SHP77 (cell line): ENCODE measurements at places on chromosomes 3 and 15.

GRCh38 chr3:18249126-18249525, 176.0 kb downstream of the SATB1 start:
- no peak for DNase-seq

DNA sequence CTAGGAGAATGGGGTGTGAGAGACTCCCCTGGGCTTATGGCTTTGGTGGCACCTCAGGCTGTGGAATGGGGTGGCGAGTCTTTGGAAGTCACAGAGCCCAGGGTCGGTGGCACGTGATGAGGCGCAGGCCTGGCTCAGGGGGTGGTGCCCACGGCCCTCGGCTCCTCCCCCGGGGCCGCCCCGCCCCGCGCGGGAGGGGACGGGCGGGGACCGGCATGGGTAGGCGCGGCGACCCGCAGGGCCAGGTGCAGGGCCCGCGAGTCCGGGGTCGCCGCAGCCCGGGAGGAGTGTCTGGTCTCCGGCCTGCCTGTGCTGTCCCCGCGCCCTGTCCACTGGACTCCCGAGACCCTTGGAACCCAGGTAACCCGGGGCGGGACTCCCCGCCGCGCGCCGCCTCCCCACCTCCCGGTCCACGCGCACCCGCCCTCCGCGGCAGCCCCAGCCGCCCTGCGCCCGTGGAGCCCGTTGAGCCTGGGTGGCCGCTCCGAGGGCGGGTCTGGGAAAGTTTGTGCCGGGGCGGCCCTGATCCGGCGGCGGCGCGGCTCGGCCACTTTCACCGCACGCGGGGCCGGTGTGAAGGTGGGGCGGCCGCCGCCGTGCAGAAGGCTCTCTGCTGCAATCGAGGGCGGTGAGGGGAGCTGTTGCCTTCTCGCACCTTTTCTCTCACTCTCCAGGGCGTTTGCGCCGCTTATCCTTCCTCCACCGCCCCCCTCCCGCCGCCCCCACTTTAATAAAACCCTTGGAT, at the start of gene PAQR5:
PAQR5 (plus strand) TSS at position 216 of the 745 bp plus-strand sequence. CDS start 61,169 bp downstream, outside the sequence.
- no peak for DNase-seq

GRCh38 chr3:127711896-127712295, 39.1 kb downstream of the ABTB1 start:
- no peak for DNase-seq

GRCh38 chr15:26967719-26968269, 3.2 kb upstream of the GABRG3 start:
- no peak for DNase-seq

DNA sequence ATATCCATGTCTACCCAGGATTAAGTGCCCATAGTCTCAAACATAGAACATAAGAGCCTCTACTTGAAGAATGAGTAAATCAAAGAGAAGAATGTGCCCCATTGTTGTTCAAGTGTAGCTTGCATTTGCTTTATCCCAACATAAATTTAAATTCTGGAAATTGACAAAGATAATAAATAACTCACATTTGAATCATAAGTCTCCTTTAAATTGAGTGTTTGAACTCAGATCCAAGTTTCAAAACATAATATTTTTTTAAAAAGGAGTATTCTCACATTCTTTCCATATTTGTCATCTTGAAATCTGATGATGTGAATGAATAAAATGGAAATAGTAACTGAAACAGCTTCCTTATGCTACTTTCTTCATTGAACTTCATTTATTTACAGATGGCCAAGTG, 135.2 kb downstream of the MECOM start:
- no peak for DNase-seq

DNA sequence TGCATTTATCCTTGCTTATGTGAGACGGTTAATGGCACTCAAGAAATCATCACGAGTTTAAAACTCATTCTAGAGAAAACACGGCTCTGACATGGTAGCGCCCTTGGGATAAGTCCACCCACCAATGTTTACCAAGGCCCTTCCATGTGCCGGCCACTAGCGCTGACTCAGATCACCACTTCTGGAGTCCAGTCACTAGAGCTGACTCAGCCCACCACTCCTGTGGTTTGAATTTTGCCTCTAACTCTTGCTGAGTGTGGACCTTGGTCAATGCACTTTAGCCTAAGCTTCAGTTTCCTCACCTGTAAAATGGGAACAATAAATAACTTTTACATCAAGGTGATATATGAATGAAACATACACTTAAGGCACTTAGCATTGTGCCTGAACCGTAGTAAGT, 358.4 kb upstream of the PROK2 start:
- no peak for DNase-seq

- no peak for DNase-seq
Observed at GRCh38 chr3:61996366-61996765, 377.0 kb downstream of the FEZF2 start.

- DNase-seq: no peak
Observed at GRCh38 chr3:115162759-115163158, 15.7 kb upstream of the ZBTB20 start.

GRCh38 chr3:188693435-188693834, 478.3 kb upstream of the TPRG1 start:
- no peak for DNase-seq

DNA sequence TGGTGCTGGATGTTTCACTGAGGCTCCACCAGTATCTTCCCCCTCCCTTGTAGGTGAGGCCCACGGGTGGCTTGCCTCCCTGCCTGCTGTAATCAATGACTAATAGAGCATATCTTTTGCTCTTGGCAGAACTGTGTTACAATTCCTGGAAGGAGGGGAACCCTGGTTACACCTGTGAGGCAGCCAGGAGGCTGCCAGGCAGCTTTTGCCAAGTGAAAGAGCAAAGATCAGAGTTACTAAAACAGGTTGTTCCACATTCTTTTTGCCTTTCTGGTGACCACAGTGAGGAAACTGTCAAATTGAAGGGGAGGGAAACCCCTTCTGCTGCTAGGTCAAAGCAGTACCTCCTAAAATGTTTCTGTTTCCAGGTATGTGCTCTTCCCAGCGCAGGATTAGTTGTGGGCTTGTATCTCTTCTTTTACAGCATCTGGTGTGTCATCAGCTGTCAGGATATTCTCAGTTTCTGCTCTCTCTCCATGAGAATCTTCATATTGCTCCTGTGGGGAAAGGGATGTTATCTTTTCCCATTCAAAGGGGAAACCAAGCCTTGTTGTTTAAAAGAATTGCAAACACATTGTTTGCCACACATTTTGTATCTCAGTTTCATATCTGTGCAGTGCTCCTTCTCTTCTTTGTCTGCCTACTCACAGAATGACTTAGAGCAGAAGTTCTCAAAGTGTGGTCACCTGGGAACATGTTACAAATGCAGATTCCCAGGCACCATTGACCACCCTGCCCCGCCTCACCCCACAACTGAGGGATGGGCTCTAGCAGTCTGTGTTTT, 137.4 kb upstream of the UMPS start:
- DNase-seq: no peak

DNA sequence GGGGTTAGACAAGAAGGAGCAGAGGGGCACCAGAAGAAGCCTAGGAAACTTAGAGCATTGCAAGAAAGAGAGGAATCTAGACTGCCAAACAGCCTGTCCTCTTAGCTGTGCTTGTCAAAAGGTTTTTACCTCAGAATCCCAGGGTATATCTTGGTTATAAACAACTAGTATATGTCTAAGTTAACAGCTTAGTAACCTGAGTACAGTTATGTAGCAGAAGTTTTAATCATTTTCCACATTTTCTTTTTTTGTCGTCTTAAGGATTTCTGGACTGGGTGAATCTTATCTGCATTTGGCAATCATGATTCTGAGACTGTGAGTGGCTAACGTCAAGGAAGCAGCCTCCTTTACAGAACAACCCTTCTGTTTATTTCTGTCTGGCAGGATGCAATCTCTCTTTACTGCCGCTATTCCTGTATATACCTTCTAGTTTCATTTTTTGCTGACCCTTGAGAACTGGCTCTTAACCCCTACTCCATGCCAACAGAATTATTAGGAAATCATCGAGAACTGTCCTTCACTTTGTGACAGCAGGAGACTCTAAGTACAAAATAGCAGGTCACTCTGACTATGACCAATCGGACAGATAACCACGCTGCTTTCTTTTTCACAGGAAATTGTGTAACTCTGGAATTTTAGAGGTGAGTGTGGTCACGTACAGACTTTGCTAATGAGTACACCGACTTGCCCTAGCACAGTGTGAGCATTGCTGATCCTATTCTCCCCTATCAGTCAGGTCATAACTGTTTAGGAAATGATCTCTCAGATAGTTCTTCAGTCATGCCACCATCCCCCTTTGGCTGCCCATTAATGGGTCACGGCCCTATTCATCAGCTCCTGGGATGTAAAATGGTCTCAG, 3.3 kb upstream of the CP start:
- peak; percentile 22 for DNase-seq

GRCh38 chr3:189776149-189776824, 145.1 kb downstream of the TP63 start:
- DNase-seq: no peak

DNA sequence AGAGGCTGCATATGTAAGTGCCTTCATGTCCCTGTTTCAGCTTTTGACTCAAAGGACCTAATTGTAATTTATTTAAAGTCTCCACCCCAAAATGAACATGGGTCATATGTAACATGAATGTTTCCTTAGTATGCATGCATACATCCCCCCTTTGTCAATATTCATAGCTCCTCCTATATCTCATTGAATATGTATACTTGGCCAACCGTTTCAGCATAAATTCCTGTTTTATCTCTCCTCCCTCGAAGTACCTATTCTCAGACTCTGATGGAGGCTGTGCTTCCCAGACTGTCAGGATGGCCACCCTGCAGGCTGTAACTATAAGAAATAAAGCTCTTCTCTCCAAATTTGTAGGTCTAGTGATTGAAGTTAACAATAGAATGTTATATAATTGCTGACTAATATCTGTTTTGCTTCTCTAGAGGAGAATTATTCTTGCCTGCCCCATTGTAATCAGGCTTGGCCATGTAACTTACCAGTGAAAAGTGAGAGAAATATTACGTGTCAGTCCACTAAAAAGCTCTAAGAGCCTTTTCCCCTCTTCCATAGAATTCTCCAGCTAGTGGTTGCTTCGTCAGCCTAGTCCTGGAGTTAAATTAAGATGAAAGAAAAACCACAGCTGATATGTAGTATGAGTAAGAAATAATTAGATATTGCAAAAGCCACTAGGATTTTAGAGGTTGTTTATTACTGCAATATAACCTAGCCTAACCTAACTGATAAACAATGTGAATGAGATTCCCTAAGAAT, 245.1 kb downstream of the ZNF385D start:
- no peak for DNase-seq

DNA sequence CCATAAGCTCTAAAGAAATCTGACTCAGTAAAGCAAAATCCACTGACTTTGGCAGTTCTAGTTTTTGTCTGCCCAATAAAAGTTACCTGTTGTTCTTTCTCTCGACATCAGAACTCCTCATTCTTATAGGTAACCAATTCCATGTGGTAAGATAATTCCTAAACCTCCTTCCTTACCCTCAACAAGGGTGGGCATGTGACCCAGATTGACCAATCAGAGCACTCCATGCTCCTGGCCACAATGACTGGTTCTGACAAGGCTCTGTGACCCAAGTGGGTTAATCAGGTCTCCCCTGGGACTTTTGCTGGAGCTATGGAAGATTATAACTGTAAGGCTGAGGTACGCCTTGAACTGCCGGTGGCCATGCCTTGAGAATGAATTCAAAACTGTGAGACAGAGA, 31.7 kb downstream of the LINS1 start:
- DNase-seq: no peak

GRCh38 chr15:39874890-39875549, 45.0 kb downstream of the GPR176 start:
- peak; percentile 13 for DNase-seq

- DNase-seq: no peak
Observed at GRCh38 chr3:194521510-194522260, 34.9 kb upstream of the ATP13A3 start.

GRCh38 chr15:80915472-80915871, 74.1 kb downstream of the MESD start:
- DNase-seq: no peak

DNA sequence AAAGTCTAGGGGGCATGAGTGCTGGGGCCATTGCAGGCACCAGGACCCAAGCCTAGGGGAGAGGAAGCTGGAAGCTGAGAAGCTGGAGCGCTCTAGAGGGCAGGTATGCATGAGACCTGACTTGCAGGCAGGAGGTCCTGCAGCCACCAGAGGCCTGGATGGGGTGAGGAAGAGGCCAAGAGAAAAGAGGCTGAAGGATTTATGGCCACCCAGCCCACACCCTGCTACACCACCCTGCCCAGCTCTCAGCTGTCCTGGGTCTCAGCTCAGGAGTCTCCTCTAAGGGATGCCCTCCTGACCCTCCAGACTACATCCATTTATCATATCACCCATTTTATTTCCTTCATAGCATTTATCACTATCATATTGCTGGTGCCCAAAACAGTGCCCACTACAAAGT, 36.5 kb downstream of the RPN1 start:
- no peak for DNase-seq

GRCh38 chr3:125960456-125961288, 8.3 kb upstream of the ROPN1B start:
- DNase-seq: no peak

DNA sequence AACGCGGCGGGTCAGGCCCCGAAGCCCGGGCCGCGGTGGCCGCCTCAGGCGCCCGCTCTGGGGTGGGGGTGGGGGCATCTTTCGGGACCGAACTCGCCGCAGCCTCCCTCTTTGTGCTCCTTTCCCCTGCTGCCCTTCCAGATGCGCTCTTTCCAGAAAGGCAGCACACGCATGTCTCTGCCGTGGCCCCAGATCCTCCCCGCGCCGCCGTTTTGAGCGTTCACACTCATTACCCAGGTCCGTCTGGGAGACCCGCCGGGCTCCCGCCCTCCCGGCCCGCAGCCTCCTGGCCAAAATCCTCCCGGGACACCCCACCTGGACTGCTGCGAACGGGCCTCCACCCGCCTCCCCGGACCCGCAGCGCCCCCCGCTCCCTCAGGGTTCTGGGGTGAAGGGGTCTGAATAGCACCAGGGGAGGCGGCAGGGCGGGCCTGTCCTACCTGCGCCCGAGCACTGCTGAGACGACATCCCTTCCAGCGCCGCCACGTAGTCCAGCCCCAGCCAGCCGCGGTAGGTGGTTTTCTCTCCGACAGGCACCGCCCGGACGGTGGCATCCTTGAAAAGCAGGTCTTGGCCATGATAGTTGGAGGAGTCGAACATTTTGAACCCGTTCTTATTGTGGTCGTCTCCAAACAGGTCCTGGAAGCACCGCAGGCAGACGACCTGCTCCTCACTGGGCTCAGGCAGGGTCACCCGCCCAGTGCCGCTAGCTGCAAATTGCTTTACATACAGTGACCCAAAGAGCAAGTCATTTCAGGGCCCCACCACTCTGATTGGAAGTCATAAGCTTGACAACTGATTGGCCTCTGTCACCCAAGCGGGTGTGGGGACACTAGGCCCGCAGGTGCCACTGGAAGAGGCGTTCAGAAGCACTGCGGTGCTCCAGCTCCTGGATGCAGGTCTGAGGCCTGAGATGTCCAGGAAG, 25.9 kb downstream of the MELTF start:
- no peak for DNase-seq

DNA sequence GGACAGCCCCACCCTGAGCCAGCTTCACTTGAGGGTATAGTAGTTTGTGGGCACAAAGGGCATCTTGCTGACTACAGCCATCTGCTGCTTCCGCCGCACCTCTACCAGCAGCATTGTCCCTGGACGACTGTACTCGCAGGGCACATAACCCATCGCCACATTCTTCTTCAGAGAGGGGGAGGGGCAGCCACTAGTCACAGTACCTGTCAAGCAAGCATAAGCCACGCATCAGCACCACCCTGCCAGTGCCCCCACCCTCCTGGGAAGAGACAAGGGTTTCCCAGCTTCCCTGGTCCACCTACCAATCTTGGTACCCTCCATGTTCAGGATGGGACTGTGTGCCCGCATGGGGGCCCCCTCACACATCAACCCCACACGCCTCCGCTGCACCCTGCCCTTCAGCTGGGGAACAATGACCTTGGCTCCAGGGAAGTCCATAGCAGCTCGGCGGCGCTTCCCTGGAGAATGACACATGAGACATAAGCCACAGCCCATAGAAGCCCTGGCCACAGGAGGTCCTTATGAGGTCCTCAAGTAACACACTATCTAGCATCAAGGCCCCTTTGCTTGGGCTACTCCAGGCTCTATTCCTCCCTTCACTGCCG, 4.7 kb downstream of the AMT start:
- no peak for DNase-seq
